ENCODE measurements at places on chromosomes 2 and 18. TPM values are rescaled to one million over a fixed set of nuclear protein-coding genes. Genes with fewer than 3 reads are reported as not detected.

VAMP8 gene
- 1.8 TPM for total RNA-seq

ZNF514 gene
- total RNA-seq: 9.1 TPM

CERKL gene
- total RNA-seq: not detected

POU3F3 gene
- total RNA-seq: not detected

ADRA2B gene
- total RNA-seq: 0.09 TPM

RAB17 gene
- 0.28 TPM for total RNA-seq

NEURL3 gene
- not detected for total RNA-seq

Measured in smooth muscle cell of bladder (primary cell).